ENCODE measurements at places on chromosomes 13 and 19.
A peak's percentile ranks its signal among the peaks of the same experiment; 100 is the strongest.

GRCh38 chr19:16247353-16248182, 49.9 kb downstream of the AP1M1 start:
- DNase-seq: peak; percentile 20

GRCh38 chr19:22422211-22422610, at the start of gene ZNF98:
TSS of gene ZNF98 (minus strand) at chr19:22422346. CDS start at chr19:22422224, 122 bp downstream.
- DNase-seq: no peak

GRCh38 chr19:28217022-28217421, 995.9 kb downstream of the UQCRFS1 start:
- no peak for DNase-seq

DNA sequence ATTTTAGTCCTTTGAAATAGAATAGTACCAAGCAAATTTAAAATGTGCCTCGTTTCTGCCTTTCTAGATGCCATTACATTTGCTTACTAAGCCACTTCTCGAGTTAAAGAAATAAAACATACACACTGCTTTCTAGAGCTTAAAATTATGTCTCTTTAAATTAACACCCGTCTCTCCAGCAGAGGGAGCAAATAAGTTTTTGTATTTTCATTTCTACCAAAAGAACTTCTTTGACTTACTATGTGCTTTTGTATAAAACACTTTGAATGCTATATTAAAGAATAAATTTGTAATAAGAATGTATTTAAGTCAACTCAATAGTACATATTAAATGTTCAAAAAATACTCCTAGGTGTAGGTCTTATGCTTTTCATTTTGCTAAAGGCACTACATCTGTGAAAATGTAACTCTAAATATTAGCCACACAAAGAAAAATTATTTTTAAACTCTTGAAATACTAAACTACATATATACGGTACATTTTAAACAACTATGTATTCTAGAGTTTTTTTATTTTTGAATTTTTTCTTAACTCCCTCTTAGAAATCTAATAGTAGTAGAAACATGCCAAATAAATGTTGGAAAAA, 269.3 kb upstream of the MIR17HG start:
- no peak for DNase-seq
